ENCODE measurements at places on chromosomes 5 and 9.
A peak's percentile ranks its signal among the peaks of the same experiment; 100 is the strongest.

DNA sequence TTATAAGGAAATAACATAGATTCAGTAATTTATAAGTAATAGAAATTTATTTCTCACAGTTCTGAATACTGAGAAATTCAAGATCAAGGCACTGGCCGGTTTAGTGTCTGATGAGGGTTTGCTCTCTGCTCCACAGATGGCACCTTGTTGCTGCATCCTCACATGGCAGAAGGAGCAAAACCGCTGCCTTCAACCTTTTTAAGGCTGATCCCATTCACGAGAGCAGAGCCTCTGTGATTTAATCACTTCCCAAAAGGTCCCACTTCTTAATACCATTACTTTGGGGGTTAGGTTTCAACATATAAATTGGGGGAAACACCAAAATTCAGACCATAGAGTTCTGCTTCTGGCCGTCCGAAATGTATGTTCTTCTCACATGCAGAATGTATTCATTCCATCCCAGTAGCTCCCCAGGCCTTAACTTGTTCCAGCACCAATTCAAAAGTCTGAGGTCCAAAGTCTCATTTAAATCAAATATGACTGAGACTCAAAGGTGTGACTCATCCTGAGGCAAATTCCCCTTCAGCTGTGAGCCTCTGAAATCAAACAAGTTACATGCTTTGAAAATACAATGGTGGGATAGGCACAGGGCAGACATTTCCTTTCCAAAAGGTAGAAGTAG, 30.6 kb downstream of the BAAT start:
- no peak for DNase-seq

GRCh38 chr5:73686912-73687311, 60.9 kb downstream of the ARHGEF28 start:
- no peak for DNase-seq

DNA sequence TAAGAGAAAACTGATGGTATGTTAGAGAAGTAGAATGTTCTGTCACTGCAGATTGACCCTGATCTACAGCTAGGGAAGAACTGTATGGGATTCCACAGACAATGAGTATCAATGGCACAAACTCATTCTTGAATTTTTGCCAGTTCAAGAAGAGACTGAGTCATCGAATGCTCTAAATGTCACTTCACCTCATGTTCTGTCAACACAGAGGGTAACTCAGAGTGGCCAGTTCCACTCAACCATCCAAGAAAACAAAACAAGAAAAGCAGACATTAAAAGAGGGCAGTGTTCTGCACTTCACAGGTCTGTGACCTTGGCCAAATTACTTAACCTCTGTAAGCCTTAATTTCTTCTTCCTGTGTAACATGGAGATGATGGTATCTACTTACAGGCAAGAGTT, 132.2 kb upstream of the HMHB1 start:
- no peak for DNase-seq

GRCh38 chr9:14868418-14868771, 41.8 kb downstream of the FREM1 start:
- DNase-seq, result no peak

DNA sequence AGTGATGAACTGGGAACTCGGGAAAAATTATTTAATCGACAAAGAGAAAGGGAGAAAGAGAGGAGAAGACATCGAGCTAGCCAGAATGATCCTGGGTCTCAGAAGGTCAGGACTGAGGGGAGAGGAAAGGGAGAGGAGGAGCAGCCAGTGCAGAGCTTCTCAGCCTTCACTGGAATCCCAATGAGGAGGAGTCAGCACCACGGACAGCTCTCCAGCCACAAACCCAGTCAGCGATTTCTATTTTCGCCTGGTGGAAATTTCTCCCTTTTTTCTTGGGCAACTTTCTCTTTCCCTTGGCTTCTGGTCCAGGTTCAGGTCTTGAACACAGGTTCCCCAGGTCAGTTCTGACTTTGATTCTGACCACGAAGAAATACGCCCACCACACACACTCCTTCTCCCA, 1.6 kb upstream of the BRINP1 start:
- peak; percentile 40 for DNase-seq

GRCh38 chr5:172436078-172436878, 18.0 kb downstream of the SH3PXD2B start:
- DNase-seq, result no peak

DNA sequence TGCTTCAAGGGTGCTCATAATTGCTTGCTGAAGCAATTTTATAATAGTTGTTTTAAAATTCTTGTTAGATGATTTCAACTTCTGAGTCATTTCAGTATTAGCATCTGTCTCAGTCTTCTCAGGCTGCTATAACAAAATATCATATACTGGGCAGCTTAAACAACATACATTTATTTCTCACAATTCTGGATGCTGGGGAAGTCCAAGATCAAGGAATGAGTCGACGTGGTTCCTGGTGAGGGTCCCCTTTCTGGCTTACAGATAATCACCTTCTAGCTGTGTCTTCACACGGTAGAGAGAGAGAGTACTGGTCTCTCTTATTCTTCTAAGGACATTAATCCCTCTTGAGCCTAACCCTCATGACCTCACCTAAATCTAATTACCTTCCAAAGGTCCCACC, 160.4 kb downstream of the SIL1 start:
- no peak for DNase-seq

GRCh38 chr9:127779136-127779981, 893 bp upstream of the SH2D3C start:
- DNase-seq, result no peak

DNA sequence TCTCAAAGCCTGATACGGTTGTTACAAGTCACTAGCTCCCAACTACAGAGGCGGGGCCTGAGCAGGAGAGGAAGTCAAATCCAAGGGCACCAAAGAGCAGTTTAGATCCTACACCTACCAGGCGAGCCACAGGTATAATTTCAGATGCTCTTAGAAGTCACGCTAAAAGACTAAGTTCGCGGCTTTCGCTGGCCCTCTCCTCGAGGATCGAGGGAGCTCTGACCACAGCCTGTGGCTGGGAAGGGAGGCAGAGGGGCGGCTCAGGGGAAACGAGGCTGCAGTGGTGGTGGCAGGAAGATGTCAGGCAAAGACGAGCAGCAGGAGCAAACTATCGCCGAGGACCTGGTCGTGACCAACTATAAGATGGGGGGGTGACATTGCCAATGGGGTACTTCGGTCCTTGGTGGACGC, 48.6 kb downstream of the SEMA4D start:
- DNase-seq, result no peak

DNA sequence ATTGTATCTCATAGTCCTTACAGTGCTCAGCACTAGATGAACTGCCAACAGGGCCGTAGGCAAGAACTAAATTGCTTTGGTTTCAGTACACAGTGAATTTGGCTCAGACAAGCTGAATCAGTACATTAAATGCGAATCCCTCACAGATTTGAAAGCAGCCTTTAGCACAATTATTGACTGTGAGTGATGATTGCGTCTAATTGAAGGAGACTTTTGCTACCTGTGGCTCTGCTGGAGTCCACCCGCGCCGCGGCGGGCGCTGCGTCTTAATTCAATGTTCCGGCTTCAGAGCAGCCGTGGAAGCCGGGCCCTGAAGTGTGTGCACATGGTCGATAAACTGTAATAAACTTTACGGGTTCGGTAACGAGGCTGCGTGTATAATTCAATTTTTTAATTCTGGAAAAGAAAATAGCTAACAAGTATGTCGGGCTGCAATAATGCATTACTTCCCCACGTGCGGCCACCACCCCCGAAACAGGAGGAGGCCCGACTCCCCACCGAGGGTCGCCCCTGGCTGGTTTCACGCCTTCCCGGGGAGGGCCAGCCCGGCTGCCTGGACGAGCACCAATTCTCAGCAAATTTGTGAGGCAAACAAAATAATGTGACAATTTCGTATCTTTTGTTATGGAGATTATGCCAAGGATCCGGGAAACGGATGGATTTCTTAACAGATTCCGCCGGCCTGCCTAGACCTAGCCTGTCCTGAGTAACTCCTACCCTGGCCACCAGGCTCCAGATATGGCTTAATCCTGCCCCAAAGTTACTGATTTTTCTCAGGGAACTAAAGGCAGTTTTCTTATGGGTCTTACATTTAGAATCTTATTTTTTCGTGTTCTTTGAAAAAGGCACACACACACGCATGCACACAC, 269.4 kb upstream of the IRX1 start:
- no peak for DNase-seq

GRCh38 chr5:155309021-155309746, 295.6 kb downstream of the KIF4B start:
- DNase-seq, result no peak

- no peak for DNase-seq
These were observed 28.9 kb downstream of the OXCT1 start for GRCh38 chr5:41841325-41841724.

- DNase-seq, result no peak
These were observed 41.7 kb upstream of the SLC9A3 start for GRCh38 chr5:565782-566440.

- peak; percentile 48 for DNase-seq
These were observed 65.5 kb upstream of the ABCA1 start for GRCh38 chr9:104993291-104993963.

DNA sequence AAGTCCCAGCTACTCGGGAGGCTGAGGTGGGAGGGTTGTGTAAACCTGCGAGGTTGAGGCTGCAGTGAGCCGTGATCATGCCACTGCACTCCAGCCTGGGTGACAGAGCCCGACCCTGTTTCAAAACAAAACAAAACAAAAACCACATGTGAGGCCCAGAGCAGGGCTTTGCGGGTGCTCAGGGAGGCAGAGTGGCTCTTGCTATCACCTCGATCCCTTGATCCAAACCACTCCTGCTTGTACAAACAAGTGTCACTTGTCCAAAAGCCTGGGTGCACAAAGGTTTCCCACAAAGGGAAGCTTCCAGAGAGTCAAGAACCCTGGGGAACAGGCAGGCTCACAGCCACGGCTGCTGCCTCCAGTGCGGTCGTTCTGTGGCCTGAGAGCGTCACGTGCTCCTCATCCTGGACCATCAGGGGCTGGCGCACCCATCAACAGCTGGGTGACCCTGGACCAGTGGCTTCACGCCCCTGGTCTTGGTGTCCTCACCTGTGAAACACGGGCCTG, 162.7 kb downstream of the C9orf50 start:
- DNase-seq, result peak; percentile 27

DNA sequence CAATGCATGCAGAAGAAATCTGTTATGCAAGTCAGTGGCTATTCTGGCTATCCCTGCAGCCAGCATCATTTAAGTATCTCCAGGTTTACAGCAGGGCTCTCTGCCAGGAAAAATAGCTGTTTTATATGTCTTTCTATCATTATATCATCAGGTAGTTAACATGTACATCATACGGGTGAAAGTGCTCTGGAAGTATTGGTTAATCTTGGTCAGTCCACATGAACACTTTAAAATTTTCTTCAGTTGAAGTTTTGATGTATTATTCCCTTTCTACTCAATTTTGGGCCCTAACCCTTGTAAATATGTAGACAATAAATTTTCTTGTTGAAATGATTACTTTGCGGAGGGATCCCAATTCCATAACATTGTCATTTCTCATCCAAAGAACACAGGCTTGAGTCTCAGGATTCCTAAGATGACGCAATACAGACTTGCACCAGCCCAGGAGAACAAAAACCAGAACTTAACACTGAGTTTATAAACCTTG, 67.5 kb downstream of the SEMA6A start:
- no peak for DNase-seq

DNA sequence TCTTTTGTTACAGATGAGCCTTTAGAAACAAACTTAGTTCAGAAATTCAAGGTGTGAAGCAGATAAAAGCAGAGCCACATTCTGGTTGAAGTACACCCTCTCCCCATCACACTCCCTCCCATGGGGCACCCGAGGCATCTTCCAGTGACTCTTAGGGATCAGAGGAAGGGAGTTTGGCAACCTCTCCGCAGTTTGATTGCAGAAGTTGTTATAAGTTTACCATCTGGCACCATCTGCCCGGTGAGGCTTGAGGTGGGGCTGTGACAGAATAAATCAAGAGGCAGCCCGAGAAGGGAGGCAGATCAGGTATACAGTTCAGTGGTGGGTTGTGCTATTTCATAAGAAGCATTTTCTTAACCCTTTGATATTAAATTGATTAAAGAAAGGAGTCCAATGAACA, 458.6 kb upstream of the CLINT1 start:
- no peak for DNase-seq

DNA sequence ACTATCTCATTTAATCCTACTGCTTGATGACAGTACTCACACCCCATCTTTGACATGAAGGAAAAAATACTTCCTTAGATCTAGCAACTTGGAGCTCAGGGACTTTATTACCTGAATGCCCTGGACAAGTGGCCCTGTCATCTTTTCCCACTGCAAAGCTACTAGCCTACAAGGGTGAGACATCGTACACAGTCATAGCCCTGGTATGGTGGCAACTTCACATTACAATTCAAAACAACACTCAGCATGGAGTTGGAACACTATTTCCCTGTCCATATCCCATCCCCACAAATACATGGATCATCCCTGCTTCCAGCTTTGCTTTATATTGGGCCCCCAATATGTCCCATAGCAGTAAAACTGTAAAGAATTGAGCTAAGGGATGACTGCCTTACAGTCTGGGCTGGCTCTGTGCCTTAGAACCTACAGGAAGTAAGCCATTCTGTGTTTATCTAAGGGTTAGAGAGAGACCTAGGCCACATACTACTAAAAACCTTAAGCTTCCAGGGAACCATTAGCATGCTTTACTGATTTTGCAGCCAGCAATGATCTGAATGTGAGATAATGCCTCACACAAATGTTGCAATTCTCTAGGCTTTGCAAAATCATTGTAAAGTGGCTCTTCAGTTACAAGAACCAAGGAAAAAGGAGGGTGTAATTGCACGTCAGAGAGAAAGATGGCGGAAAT, 55.9 kb downstream of the OTULIN start:
- no peak for DNase-seq

- no peak for DNase-seq
These were observed 6.6 kb downstream of the FBXW11 start for GRCh38 chr5:171999877-172000276.

DNA sequence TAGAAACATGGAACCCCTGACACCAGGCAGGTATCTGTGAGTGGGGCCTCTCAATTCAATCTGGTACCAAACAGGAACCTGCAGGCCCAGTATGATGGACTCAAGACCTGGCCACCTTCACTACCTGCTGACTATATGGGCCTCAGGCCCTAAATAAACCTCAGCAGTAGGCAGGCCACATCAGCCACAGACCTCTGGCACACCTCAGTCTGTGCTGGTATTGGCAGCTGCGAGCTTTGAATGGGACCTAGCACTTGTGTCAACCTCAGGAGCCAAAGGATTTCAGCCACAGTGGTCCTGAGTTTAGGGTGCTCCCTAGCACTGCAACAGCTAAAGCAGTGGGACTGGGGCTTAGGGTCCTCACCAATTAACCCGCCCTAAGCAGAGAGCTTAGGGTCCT, 325.5 kb downstream of the ZNF608 start:
- no peak for DNase-seq

GRCh38 chr9:125493881-125494652, 212.9 kb downstream of the MAPKAP1 start:
- DNase-seq, result no peak

DNA sequence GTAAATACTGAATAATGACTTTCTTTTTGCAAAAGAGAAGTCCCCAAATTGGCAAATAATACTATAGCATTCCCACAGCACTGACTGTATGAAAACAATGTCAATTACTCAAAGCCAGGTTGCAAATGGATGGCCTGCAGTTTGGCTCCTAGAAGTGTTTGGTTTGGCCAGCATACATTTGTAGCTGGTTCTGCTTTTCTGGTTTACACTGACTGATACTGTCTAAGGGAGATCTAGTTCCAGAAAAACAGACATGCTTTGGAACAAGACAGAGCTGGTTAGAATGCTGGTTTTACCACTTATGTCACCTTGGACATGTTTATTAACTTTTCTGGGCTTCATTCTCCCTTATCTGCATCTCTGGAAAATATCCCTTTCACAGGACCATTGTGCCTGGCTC, 81.5 kb upstream of the TRPM3 start:
- DNase-seq, result no peak

GRCh38 chr5:13464532-13465193, 479.8 kb downstream of the DNAH5 start:
- DNase-seq, result no peak

Measured in nucleus accumbens (tissue), 56 donors.